Right kidney (tissue), 9 donors: ENCODE measurements at places on chromosomes 1 and 21.
A peak's percentile ranks its signal among the peaks of the same experiment; 100 is the strongest.

GRCh38 chr1:174413632-174414031 is 34.1 kb upstream of the GPR52 start:
- no peak for DNase-seq

- peak; percentile 81 for DNase-seq
Observed at GRCh38 chr1:156500543-156500792, at the start of gene MEF2D. Gene MEF2D (minus strand): TSS chr1:156500775. CDS start chr1:156483292, 17,483 bp downstream.

- DNase-seq, result no peak
Observed at GRCh38 chr1:204104331-204105130, 31.6 kb downstream of the SOX13 start.

DNA sequence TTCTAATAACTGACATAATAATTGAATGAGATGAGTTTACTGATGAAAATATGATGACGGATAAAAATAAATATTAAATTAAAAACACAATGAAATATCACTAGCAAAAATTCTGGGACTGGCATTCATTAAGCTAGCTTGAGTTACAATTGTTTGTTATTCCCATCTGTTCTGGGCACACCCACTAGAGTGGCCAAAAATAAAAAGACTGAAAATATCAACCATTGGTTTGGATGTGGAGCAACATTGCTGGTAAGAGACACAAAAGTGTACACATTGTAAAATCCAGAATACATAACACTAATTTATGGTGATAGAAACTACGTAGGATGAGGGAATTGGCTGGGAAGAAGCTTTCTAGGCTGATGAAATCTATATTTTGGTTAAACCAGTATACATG is 9.6 kb upstream of the NEK7 start:
- DNase-seq, result no peak

GRCh38 chr1:10795276-10796021 is 997 bp downstream of the CASZ1 start:
- peak; percentile 71 for DNase-seq

- no peak for DNase-seq
Observed at GRCh38 chr1:172401477-172401876, 19.0 kb upstream of the C1orf105 start.

GRCh38 chr1:82160036-82160435 is 359.3 kb downstream of the ADGRL2 start:
- no peak for DNase-seq
